A549 treated with CpdA at 1 μM for 4 hours (cell line): ENCODE measurements at places on chromosomes 7 and 10. TPM values are rescaled to one million over a fixed set of nuclear protein-coding genes. Genes with fewer than 3 reads are reported as not detected.

GPR158 gene
- total RNA-seq: 0.04 to 0.07 TPM (median 0.05 TPM) in 4 of 5 replicates, not detected in the other

CH25H gene
- total RNA-seq: 0.03 to 0.13 TPM (median 0.09 TPM) in 3 of 5 replicates, not detected in the others

FANK1 gene
- total RNA-seq: 3.1 to 3.8 TPM (median 3.7 TPM) in 5 replicates

TMEM236 gene
- total RNA-seq: 0.05 to 0.12 TPM (median 0.07 TPM) in 5 replicates

MACROH2A2 gene
- 24.2 to 29.4 TPM (median 28.3 TPM) in 5 replicates for total RNA-seq

HECW1 gene
- total RNA-seq: 10.9 to 14.2 TPM (median 12.0 TPM) in 5 replicates

DNAJC9 gene
- 49.6 to 52.1 TPM (median 50.3 TPM) in 5 replicates for total RNA-seq

NPC1L1 gene
- 0.05 to 0.13 TPM (median 0.06 TPM) in 4 of 5 replicates, not detected in the other for total RNA-seq

FZD8 gene
- 5.0 to 9.2 TPM (median 8.6 TPM) in 5 replicates for total RNA-seq

ALDH18A1 gene
- 48.2 to 52.0 TPM (median 51.1 TPM) in 5 replicates for total RNA-seq

TMEM270 gene
- total RNA-seq: 0.17 to 0.23 TPM (median 0.20 TPM) in 3 of 5 replicates, not detected in the others
